ENCODE measurements at places on chromosomes 4 and X.

DNA sequence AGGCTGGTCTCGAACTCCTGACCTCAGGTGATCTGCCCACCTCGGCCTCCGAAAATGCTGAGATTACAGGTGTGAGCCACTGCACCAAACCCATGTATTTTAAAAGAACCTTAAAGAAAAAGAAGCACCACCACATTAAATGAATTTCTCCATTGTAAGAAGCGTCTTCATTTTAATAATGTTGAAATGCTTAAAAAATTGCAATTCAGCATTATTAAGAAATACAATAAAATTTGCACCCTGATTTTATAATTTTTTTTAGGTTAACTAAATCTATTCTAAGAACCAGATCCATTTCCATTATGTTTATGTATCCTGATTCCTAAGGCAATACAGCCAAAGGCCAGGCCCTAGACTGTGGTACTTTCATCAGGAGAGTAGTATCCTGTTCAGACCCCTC, 167.2 kb downstream of the BTC start:
- DNase-seq = no peak

- DNase-seq = no peak
Observed at GRCh38 chr4:146040623-146041022, 102.0 kb upstream of the ZNF827 start.

DNA sequence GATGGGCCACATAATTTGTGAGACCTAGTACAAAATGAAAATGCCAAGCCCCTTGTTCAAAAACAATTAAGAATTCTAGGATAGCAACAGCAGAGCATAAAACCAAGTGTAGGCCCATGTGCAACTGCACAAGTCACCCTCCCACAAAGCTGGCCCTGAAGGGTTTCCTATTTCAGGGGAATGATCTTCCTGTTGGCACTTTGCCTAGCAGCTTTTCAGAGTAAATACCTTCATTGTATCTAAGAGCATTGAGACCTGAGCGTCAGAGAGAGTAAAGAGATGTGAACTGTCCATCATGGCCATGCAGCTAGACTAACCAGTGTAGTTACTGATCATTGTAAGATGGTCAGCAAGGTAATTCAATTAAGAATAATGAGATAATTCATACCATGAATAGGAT, 113.6 kb downstream of the CNKSR2 start:
- no peak for DNase-seq

GRCh38 chr4:8915201-8916200, 43.9 kb upstream of the HMX1 start:
- no peak for DNase-seq

GRCh38 chr4:8399298-8399697, 41.2 kb downstream of the ACOX3 start:
- no peak for DNase-seq

DNA sequence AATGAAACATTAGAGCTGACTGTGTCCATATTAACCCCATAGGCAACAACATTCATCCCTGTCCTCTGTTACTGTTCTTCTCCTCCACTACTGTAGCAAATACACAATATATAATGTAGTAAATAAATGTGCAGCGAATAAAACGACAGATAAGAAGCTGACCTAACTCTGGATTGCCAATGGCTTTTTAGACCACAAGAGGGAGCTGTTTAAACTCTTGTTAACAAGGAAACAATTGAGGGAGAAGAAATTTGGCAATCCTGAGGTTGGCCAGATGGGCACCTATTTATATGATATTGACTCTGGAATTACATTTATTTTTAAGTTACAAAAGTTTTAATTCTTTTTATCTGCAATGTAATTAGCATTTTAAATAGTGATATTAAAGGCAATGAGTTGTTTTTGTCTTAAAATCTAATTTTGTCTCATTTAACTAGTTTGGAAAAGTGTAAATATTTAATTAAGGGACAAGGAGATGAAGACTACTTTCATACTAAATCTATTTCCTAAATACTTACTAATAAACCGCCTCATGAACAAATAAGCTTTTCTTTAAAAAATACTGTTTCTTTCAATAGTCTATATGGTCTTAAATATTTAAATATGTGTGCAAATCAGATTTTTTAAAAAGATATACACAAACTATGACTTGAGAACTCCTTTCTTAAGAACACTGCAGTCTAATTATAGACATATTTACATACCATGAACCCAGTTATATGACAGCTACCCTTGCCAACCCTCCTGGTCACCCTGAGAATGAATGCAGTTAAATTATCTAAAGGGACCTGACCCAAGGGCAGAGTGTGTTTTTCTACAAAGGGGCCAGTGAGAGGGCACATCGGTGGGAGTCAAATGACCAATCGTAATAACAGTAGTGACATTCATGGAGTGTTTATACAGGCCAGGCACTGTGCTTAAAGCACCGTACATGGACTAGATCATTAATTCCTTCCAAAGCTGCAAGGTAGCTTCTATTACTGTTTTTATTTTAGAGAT, 52.9 kb upstream of the HPF1 start:
- DNase-seq = peak; percentile 76

GRCh38 chr4:37452952-37453280, 208.4 kb downstream of the NWD2 start:
- peak; percentile 49 for DNase-seq

GRCh38 chr4:3521621-3522325, 10.4 kb downstream of the LRPAP1 start:
- no peak for DNase-seq

- peak; percentile 20 for DNase-seq
Observed at GRCh38 chr4:40736910-40737309, 12.8 kb upstream of the NSUN7 start.

DNA sequence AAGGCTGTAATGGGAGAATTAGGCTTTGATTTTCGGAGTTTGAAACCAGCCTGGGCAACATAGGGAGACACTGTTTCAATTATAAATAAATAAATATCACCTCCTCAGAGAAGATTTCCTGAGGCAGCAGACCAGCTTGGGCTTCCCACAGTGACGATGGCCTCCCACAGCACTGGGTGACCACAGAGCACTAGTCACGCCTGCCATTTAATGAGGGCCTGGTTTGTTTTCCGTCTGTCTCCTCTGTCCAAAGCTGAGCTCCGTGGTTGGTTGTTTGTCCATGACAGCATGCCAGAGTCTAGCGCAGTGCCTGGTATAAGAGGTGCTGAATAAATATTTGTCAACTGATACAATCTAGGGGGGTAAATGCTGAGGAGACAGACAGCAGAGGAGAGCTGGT, 10.4 kb upstream of the PDGFRA start:
- peak; percentile 39 for DNase-seq

- DNase-seq = no peak
Observed at GRCh38 chrX:24629701-24630100, 17.4 kb downstream of the PCYT1B start.

- no peak for DNase-seq
Observed at GRCh38 chr4:68451246-68452211, 4.3 kb downstream of the TMPRSS11E start.

GRCh38 chrX:148537556-148538182, 37.3 kb downstream of the AFF2 start:
- DNase-seq = no peak

- no peak for DNase-seq
Observed at GRCh38 chrX:55167124-55167803, 52.9 kb upstream of the PAGE5 start.

DNA sequence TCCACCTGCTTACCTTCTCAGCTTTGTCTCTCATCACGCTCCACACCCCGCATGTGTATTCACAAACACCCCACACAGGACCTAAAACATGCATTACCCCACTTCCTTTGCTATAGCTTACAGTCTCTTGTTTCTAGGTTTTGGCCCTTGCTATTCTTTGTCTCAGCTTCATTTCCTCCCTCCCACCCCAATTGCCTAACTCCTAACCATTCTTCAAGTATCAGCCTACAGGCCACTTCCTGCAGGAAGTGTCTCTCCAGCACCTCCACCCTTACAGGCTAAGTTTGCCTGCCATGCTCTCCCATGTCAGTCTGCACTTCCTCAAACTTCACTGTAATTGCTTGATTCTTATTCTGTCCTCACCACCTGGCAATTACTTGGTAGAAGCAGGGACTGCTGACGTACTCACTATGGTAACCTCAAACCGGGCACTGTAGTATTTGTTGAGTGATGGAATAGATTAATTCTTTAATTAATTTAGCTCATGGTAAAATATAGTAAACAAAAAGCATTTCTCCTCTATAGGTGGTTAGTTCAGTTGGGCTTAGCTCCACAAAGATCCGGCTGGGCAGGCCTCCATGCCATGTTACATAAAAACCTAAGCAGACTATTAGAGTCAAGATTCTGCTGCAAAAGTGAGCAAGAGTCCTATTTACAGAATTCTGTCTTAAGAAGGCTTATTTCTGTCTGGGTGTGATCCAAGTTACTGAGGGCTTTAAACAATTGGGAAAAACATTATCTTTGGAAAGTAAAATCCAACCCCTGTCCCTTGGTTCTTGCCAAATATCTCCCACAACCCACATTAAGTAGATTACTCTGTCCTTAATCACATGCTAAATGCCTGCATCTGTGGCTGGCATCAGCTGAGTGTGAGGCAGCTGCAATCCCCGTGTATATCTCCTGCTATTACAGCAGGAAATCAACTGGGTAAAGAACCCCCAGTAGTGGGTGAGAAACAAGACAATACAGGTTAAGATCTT, 124.7 kb upstream of the CPEB2 start:
- no peak for DNase-seq

GRCh38 chr4:120869613-120870278, 52.8 kb downstream of the PRDM5 start:
- DNase-seq = no peak

DNA sequence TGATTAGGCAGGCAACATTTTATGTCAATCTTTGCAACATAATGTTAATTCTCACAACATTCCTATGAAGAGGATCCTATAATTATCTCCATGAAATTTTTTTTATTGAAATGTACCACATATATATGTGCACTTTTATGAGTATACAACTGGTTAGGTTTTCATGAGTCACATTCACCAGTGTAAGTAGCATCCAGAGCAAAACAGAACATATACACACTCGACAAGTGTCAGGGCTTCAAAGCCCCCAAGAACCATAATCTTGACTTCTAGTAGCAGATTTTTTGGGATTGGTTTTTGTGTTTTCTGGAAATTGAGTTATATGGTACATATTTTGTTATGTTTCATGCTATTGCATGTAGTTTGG, 62.4 kb downstream of the ARHGAP10 start:
- no peak for DNase-seq

GRCh38 chr4:156536661-156537060, 434.9 kb downstream of the PDGFC start:
- no peak for DNase-seq

GRCh38 chr4:69799337-69799736, 38.9 kb upstream of the SULT1B1 start:
- no peak for DNase-seq

- no peak for DNase-seq
Observed at GRCh38 chrX:69020316-69020715, 144.9 kb downstream of the PJA1 start.

DNA sequence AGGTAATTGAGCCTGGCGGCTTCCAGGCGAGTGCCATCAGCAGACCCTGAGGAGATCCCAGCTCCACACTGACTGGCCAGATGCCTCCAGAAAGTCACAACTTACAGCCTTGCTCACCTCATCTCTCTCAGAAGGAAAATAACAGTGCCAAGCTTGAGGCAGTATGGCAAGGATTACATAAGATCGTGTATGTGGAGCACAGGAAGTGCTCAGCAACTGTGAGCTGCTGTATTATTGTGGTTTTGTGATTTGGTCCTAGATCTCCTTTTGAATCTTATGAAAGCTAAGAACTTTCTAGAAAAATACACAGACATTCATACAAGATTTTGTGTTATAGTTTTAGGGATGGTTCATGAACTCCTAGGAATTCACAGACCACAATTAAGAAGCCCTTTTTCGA, 14.0 kb downstream of the RASL11B start:
- no peak for DNase-seq

DNA sequence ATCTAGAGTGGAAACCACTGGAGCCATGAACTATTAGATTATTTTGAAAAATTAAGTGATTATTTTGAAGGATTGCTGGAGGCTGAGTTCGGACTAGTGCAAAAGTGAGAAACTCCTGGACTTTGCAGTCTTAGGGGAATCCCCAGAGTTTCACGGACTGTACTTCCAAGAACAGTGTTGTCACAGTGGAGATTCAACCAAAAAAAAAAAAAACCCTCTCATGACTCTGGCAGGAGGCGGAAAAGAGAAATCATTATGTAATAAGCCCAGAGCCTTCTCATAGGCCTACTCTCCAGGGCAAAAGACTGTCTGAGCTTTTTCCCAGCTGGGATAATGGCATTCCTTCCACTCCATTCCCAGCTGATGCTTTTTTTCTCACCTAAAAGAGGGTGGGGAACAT, 16.8 kb upstream of the C4orf51 start:
- no peak for DNase-seq

- no peak for DNase-seq
Observed at GRCh38 chrX:2793752-2794151, 35.0 kb upstream of the GYG2 start.

- no peak for DNase-seq
Observed at GRCh38 chr4:80276931-80277330, 10.5 kb downstream of the FGF5 start.

- peak; percentile 83 for DNase-seq
Observed at GRCh38 chr4:181860157-181860556, 383.0 kb upstream of the TENM3 start.

DNA sequence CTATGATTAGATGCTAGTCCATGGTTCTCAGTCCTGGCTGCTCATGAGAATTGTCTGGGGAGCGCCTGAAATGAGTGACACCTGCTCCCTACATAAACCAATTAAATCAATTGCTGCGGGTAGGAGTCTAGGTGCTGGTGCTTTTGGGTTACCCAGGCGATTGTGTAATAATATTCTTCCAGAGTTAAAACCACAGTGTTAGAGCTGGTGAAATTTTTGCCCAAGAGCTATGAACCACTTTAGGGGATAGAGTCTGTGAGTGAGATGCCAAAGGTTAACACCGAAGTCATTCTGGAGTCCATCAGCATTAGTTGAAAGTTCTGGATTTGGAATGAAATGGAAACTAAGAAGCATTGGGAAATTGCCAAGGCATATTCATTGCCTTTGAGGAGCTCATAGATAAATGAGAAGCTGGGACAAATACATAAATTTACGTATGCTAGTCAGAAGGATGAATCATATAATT, 15.3 kb downstream of the PDK3 start:
- no peak for DNase-seq

- DNase-seq = no peak
Observed at GRCh38 chr4:158588285-158588684, 66.6 kb downstream of the RXFP1 start.

- DNase-seq = peak; percentile 8
Observed at GRCh38 chr4:41024556-41025491, 189.5 kb downstream of the APBB2 start.

GRCh38 chr4:134740290-134740689, 538.7 kb upstream of the PABPC4L start:
- DNase-seq = no peak

DNA sequence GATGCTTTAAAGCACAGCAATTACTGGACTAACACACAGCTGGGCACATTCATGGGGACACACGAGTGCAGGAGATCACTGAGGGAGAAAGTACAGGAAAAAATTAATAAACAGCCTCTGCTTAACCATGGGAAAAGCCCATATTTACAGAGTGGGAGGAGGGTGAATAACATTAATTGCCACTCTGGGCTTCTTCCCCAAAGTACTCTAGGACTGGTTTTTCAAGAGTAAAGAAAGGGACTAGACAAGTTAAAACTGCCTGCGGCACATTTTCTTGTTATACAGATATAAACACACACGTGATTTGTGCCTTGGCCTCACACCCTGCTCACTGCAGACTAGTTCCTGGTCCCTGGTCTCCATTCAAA, 179.7 kb upstream of the TET2 start:
- DNase-seq = no peak

Data from fibroblast of skin of back (primary cell).